ENCODE measurements at places on chromosomes 11 and 22.

DNA sequence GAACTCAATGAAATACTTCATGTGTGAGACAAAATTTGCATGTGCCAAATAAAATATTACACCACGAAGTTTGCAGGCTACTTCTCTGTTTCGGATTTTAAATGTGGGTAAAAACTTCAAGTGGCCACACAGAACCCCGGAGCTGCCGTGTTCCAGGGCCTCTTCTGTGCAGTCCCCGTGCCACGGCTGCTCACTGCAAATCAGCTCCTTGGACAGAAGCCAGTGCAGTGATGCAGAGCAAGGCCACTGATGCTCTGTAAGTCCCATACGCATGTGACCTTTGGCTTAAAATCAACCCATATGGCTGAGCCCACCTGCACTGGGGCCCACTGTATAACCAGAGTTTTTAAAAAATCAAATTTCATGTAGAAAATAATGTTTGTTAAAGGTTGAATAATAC, 1309.4 kb downstream of the TBC1D22A start:
- no peak for DNase-seq

DNA sequence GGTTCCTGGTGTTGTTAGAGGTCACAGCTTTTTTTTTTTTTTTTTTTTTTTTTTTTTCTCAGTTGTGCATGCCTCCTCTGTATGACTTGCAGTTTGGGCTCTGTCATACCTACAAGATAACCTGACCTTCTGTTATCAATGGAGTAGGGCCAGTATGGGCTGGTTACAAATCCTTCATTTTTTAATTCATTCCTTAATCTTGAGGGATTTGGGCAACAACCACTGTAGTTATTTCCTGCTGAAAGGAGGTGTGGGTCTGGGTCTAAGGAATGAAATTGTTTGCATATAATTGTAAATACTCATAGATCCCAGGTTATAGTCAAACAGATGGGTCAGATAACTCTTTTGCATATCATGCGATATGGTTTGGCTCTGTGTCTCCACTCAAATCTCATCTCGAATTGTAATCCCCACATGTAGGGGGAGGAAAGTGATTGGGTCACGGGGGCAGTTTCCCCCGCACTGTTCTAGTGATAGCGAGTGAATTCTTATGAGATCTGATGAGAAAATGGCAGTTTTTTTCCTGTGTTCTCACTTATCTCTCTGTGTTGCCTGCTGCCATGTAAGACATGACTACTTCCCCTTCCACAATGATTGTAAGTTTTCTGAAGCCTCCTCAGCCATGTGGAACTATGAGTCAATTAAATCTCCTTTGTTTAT, 14.1 kb upstream of the GLYAT start:
- DNase-seq = no peak

- DNase-seq = no peak
Observed at GRCh38 chr11:126224647-126225294, 13.2 kb downstream of the FAM118B start.

- DNase-seq = no peak
Observed at GRCh38 chr11:74846770-74847169, 98.1 kb downstream of the RNF169 start.

DNA sequence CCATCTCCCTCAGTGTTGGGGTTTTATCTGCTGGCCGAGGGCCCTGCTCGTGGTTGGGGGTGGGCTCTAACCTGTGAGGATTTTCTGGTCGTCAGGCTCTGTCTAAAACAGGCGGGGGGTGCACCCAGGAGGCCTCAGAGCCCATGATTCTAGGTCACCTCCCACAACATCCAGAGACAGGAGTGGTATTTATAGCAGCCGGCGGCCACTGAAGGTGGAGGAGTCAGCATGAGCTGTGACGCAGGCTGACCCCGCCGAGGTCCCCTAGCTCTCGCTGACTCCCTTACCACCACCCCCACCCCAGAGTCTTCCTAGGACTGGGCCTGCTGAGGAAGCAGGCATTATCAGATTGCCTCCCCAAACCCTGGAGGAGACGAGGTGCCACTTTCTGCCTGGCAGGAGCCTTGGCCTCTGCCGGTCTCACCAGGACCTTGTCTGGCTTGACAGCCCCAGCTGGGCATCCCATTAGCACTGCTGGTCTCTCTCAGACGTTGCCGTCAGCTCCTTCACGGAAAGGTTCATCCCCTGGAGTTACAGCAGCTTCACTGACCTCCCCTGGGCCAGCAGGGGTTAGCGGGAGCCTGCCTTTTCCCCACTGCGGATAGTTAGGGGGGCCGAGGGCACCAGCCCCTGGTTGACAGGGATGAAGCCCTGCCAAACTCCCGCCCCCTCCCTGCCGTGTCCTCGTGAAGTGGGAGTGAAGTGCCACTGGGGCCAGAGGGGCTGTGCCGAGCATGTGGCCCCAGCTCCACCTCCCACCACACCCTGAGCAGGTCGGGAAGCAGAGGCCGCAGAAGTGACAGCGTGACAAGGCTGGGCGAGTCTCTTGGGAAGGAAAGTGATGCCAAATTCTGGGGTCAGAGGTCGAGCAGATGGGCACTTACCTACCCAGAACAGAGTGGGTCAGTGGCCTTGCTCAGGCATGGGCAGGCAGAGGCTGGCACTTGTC, 26.5 kb downstream of the DAGLA start:
- no peak for DNase-seq

DNA sequence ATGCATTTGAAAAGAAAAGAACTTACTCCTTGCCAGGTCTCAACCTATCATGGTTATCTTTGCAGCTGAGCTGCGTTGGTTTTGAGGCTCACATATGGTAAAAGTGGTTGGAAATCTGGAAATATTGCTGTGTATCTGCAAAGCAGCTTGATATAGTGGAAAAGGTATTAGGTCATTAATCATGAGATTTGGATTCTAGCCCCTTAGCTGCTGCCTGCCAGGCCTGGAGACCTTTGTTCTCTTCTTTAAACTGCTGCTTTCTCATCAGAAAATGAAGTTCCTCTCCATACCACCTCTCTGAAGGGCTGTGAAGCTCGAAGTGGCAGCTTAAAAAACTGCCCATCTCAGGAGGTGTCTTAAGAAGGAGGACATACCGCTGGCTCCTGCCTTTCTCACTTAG, 5.7 kb downstream of the PPARA start:
- DNase-seq = no peak

DNA sequence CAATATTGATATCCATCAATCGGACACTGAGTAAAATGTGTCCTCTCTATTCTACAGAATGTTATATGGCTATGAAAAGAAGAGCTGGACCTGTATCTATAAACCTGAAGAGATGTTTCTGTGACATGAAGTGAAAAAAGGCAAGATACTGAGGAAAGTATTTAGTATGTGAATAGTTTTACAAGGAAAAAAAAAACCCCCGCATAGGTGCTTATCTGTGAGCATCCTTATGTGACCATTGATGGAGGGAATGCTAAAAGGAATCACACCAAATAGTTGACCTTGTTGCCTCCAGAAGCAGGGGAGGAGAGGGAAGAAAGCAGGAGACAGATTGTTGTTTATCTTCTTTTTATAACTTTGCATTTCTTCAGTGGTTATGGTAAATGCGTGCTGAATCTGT, 661 bp upstream of the PRG2 start:
- no peak for DNase-seq

DNA sequence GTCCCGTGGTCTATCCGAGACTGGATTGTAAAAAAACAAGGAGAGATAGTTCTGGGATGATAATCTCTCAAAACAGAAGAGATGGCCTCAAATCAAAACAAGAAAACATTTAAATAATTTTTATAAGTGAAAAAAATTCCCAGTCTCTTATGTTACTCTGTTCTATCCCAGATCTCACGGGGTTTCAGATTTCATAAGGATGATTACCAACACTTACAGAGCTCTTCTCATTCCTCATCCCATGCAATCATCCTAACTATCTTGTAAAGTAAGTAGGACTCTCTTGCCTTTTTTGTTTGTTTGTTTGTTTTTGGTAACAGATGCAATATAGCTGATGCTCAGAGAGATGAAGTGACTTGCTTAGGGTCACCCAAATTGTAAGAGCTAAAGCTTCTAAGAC, 20.0 kb upstream of the ZBTB16 start:
- no peak for DNase-seq

DNA sequence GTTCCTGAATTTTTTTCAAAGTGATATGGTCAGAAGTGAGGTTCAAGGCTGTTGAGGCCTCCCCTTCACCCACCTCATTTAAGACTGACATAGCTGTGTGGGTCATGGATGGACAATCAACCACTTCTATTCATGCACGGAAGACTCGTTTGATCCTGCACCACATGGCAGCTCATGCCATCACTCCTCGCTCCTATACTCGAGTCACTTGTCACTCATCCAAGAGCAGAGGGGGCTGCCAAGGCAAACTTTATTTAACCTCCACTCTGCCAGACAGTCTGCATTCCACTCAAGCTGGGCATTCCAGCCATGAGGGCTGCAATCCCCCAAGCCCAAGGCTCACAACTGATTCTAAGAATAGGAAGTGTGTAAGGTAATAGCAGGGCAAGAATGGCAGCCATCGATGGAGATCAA, 34.1 kb downstream of the SNX19 start:
- peak; percentile 10 for DNase-seq

Measured in stimulated activated naive B cell treated with anti-CD40 and anti-IgM and Interleukin-4, amounts not matched to agents 10 μg/mL and 1 μg/mL and 100 μg/mL, for 72 hours (primary cell).